Activated naive CD4-positive, alpha-beta T cell treated with anti-CD3 and anti-CD28 coated beads, Interleukin-2, amount 50 U/mL, for 16 hours (primary cell): ENCODE measurements at places on chromosomes 5 and 9.

- no peak for DNase-seq
These were observed 15.4 kb downstream of the LMAN2 start for GRCh38 chr5:177336112-177336511.

GRCh38 chr5:170152767-170153166 is 47.1 kb downstream of the FOXI1 start:
- DNase-seq, result no peak

- no peak for DNase-seq
These were observed 189.9 kb upstream of the VCAN start for GRCh38 chr5:83281658-83282057.

- DNase-seq, result peak; percentile 27
These were observed 33.9 kb upstream of the TRIO start for GRCh38 chr5:14109041-14109747.

GRCh38 chr5:90494043-90494442 is 19.4 kb downstream of the POLR3G start:
- no peak for DNase-seq

DNA sequence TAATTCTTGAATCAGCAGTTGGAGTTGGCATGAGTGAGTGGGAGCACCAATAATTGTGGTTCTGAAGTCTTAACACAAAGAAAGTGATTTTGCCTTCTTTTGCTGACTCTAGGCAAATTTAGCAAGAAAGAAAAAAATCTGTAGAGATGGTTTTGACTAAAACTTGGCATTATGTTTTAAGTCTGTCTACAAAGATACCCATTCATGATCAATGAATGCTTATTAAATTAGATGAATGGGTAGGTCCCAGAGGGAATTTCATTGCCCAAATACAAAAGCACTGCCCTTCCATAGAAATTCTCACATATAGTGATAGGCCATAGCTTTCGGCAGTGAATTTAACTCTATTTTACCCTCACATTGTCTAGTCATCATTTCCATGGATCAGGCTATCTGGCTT is 428.6 kb upstream of the ADAMTSL1 start:
- DNase-seq, result no peak

DNA sequence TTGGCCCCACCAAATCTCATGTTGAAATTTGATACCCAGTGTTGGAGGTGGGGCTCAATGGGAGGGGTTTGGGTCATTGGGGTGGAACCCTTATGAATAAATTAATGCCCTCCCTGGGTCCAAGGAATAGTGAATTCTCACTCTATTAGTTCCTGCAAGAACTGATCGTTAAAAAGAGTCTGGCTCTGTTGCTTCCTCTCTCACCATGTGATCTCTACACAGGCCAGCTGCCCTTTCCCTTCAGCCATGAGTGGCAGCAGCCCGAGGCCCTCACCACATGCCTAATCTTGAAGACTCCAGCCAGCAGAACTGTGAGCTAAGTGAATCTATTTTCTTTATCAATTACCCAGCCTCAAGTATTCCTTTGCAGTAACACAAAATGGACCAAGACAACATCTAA is 106.0 kb downstream of the CAAP1 start:
- DNase-seq, result no peak

- DNase-seq, result no peak
These were observed 2.5 kb upstream of the CLTA start for GRCh38 chr9:36188212-36188611.

- DNase-seq, result no peak
These were observed 68.2 kb upstream of the RAD23B start for GRCh38 chr9:107214915-107215314.
